HCEC 1CT (cell line): ENCODE measurements at places on chromosomes 16 and 17.

DNA sequence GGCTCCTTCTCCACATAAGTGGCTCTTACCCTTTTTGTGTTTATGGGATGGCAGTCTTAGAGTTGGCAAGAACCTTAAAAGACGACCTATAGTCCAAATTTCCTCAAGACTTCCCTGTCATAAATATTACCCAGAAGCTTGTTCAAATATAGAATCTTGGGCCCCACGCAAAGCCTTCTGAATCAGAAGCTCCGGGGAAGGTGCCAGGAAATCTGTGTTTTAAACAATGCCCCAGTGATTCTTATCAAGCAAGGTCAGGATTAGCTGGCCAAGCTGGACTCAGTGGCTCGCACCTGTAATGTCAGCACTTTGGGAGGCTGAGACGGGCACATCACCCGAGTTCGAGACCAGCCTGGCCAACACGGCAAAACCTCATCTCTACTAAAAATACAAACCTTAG lies 85.7 kb downstream of the TIMM22 start:
- peak; percentile 42 for DNase-seq

DNA sequence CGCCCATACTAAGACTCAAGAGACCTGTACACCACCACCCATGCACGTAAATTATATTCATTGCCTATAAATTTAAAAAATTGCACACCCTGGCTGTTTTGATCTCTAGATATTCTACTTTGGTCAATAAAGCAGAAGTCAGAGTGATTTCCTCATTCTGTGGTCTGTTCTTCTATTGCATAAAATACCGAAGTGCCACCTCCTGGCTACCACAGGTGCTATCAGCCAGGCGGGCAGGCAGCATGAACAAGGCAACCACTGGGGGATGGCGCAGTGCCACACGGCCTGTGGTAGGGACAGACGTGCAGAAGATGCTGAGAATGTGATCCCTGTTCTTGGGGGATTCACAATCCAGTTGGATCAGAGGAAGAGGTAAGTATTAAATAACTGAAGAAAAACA lies 122.3 kb downstream of the CDK5R1 start:
- no peak for DNase-seq

DNA sequence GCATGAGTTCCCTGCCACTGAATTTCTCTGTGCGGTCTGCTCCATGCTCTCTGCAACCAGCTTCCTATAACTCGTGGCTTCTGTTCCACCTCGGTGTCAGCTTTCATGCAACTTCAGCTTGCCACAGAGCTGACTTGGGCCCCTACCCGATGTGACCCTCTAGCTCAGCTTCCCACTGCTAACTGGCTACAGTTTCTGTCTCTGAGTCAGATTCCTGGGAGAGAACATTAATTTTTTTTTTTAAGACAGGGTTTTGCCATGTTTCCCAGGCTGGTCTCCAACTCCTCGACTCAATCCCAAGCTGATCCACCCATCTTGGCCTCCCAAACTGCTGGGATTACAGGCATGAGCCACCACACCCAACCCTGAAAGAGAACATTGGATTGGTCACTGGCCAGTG lies 35.5 kb upstream of the PSMD7 start:
- DNase-seq, result no peak

DNA sequence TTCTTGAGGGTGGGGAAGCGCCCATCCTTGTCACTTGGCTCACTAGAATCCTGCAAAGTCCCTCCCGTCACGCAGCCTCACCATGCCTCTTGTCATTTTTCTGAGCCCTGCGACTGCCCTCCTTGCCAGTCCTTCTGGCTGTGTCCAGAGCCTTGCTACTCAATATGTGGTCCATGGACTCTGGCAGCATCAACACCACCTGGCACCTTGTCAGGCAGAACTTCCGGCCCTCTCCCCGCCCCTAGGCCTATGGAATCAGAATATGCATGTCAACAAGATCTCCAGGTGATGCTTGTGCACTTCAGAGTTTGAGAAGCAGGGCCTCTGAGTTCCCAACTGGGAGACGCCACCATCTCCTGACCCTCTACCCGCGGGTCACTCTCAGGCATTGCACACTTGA lies 12.1 kb downstream of the PIMREG start:
- no peak for DNase-seq

DNA sequence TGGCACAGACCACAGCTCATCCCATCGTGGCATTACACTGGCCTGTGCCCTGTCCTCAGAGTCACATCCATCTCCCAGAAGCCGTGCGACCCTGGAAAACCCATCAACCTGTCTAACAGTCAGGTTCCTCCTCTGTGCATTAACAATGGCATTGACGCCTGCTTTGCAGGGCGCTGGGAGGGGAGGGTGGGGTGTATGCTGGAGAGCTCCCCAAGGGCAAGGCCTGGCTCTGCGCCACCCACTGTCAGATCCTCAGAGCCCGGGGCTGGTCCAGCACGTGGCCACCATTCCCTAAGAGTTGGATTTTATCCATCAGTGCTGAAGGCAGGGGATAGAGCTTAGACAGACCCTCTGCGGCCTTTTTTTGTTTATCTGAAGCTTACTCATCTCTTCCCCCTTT lies 28.7 kb downstream of the NOS2 start:
- DNase-seq, result no peak

DNA sequence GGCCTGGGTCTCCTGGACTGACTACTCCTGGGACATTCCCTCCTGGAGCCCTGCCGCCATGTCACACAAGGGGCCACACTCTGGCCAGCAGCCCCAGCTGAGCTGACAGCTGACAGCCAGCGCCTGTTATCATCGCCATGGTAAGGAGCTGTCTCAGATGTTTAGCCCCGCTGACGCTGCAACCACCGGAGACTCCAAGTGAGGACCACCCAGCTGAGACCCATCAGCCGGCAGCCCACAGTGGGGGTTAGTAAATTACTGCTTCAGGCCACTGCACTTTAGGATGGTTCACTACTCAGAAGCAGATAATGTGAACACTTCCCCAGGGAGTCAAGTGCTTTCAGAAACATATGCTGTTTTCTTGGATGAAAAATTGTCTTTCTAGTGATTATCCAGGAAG lies 14.6 kb upstream of the SPHK1 start:
- DNase-seq, result no peak

DNA sequence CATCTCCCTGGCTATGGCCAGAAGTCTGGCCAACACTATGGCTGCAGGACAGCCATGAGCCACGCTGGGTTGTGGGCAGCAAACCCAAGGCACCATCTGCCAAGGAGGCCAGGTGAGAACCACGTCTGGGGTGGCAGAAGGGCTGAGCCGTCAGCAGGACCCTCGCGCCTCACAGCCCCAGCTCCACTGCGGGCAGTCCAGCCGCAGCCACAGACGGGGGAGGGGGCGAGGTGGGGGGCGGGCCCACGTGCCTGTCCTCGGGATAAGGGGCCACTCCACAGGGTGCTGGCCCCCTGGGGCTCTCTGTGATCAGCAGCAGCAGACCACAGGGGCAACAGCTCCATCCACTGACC lies 6.5 kb upstream of the BAIAP2 start:
- DNase-seq, result no peak

GRCh38 chr16:53094013-53094630 lies 39.3 kb downstream of the CHD9 start:
- DNase-seq, result no peak

- peak; percentile 36 for DNase-seq
Observed at GRCh38 chr16:47925811-47926460, 229.9 kb downstream of the ABCC12 start.
